Upper lobe of right lung (tissue), 1 donor: ENCODE measurements at places on chromosomes 1 and 21. TPM values are rescaled to one million over a fixed set of nuclear protein-coding genes. Genes with fewer than 3 reads are reported as not detected.

Gene SPATA17
- total RNA-seq = 0.26 TPM

Gene MUTYH
- 20.3 TPM for total RNA-seq

Gene LMX1A
- total RNA-seq = not detected

Gene TAS1R1
- total RNA-seq = not detected

Gene SAMD11
- 6.0 TPM for total RNA-seq

Gene VWA5B1
- total RNA-seq = 0.09 TPM

Gene SLC44A3
- 31.6 TPM for total RNA-seq

Gene HORMAD1
- 1.2 TPM for total RNA-seq

Gene CCDC27
- total RNA-seq = not detected

Gene WLS
- total RNA-seq = 89.8 TPM

Gene SPRR2A
- total RNA-seq = not detected

Gene IVL
- total RNA-seq = not detected

Gene ATP1A2
- 5.6 TPM for total RNA-seq

Gene SH2D5
- 0.52 TPM for total RNA-seq

Gene A3GALT2
- total RNA-seq = not detected

Gene TMEM51
- total RNA-seq = 14.7 TPM

Gene LACTBL1
- not detected for total RNA-seq

Gene HUNK
- total RNA-seq = 2.0 TPM

Gene UBASH3A
- total RNA-seq = 1.5 TPM

Gene NECTIN4
- total RNA-seq = 5.4 TPM

Gene GADD45A
- 16.4 TPM for total RNA-seq

Gene LDLRAD1
- total RNA-seq = 0.41 TPM

Gene VSIG8
- not detected for total RNA-seq

Gene SEMA4A
- 30.7 TPM for total RNA-seq

Gene GRIK3
- total RNA-seq = not detected
